Stimulated activated CD8-positive, alpha-beta memory T cell treated with anti-CD3 and anti-CD28 coated beads, Interleukin-7, amount 100 ng/mL, for 24 hours (primary cell): ENCODE measurements at places on chromosomes 12 and 14.

GRCh38 chr12:108955225-108955835, 65.5 kb downstream of the SVOP start:
- no peak for DNase-seq

- DNase-seq, result no peak
These were observed 1.6 kb upstream of the CDKN1B start for GRCh38 chr12:12715459-12716150.

- DNase-seq, result no peak
These were observed 43.2 kb downstream of the MGAT4C start for GRCh38 chr12:86213012-86213411.

- DNase-seq, result no peak
These were observed 82.1 kb downstream of the TSPAN8 start for GRCh38 chr12:71075743-71076142.

GRCh38 chr14:78982551-78982950, 812.4 kb downstream of the NRXN3 start:
- DNase-seq, result no peak

GRCh38 chr12:18981732-18982131, 147.8 kb upstream of the PLEKHA5 start:
- no peak for DNase-seq

GRCh38 chr14:68011406-68012028, 191.9 kb downstream of the RAD51B start:
- no peak for DNase-seq

GRCh38 chr14:75277815-75278421, 710 bp upstream of the FOS start:
- DNase-seq, result no peak

DNA sequence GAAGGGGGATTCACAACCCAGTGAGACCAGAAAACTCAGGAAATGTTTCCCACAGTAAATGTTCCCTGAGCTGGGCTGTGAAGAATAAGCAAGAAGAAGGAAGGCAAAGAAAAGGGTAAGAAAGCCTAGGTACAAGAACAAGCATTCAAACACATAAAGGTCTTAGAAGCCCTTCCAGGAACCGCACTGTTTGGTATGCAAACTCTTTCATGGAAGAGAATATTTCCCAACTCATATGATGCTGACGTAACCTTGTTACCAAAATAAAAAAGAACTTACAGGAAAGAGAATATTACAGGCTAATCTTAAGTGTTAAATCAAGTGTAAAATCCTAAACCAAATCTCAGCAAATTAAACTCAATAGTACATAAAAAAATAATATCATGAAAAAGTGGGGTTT, 23.6 kb downstream of the MED6 start:
- no peak for DNase-seq

GRCh38 chr12:122499991-122500684, 594 bp downstream of the ZCCHC8 start:
- DNase-seq, result no peak

- DNase-seq, result no peak
These were observed 71.1 kb downstream of the FIGNL2 start for GRCh38 chr12:51777457-51777856.

- no peak for DNase-seq
These were observed 280.0 kb downstream of the ALG10 start for GRCh38 chr12:34302131-34302885.

DNA sequence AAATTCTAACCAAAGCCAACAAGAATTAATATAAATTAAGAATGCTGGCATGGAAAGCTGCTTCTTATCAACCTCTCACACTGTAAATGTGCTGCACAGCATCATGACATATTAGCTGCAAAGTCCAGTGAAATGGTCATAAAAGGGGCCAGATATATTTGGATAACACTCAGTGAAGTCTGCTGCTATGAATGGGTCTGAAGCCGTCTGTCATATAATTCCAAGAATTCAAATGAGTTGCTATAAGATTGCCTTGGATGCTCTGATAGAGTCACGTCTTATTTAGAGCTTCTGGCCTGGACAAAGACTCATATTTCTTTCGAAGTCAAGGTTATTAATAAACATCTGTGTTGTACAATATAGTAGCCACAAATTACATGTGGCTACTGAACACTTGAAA, 54.3 kb upstream of the OVCH1 start:
- no peak for DNase-seq

GRCh38 chr12:70319605-70320004, 46.5 kb upstream of the KCNMB4 start:
- no peak for DNase-seq

- no peak for DNase-seq
These were observed 1.1 kb upstream of the HDAC7 start for GRCh38 chr12:47820631-47821345.

GRCh38 chr12:121637231-121637914, 11.0 kb downstream of the ORAI1 start:
- DNase-seq, result no peak

DNA sequence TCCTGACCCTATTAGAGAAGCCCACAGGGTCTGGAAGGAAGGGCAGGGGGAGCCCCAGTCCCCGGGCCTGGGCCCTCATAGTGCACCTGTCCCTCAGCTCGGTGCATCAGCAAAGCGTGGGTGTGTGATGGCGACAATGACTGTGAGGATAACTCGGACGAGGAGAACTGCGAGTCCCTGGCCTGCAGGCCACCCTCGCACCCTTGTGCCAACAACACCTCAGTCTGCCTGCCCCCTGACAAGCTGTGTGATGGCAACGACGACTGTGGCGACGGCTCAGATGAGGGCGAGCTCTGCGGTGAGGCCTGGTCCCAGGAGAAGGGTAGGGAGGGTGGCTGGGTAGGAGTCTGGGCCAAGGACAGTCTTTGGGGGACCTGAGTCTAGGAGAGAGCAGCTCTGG, 26.3 kb upstream of the LRP1-AS start:
- no peak for DNase-seq

DNA sequence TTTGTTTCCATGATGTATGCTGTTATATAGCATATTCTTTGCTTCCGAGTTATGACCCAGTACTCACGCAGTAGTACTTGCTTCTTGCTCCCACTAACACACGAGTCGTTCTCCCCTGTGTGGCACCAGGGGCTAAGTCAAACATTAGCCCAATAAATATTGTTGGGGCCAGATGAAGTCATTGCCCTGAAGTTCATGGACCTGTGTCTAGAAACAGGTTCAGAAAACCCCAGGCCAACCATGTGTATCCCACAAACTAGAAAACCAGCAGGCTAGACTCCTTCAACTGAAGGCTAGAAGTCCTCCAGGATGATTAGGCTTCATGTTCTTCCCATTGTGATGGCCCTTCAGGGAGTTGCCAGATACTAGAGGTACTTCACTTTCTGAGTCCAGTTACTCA, 198.2 kb upstream of the RBM19 start:
- DNase-seq, result no peak

- no peak for DNase-seq
These were observed 40.7 kb upstream of the RIN3 start for GRCh38 chr14:92472860-92473259.

DNA sequence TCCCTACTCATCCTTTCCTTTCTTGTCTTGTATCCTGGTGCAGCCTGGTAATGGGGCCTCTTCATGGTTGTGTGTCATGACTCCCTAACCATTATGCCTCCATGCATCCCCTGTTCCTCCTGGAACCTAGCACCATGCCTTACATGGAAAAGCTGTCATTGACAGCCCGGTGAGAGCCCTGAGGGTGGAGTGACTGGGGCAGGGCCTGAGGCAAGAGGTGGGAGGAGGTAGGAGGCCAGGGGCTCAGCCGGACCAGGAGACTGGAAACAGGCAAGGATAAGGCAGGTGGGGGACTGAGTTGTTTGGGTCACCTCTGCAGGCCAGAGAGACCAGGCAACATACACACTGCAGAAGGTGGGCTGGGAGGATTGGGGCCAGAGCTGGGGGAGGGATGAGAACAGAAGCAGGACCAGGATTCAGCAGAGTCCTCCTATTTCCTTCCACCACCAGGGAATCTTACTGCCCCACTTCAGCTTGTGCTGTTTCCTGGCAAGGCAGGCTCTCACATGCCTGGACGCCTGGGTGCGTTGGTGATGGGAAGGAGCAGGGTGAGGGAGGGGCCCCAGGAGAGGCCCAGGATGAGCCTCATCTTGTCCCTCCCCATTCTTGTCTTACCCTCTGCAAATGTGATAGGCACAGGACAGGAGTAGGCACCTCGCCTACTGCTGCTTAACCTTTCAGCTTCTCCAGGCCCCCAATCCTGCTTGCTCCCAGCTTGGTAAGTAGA, at the start of gene LTB4R2:
TSS of gene LTB4R2 (plus strand) at position 603 of the 727 bp plus-strand sequence. CDS start 525 bp downstream, outside the sequence.
- DNase-seq, result no peak

GRCh38 chr12:113005762-113006161, 27.4 kb downstream of the OAS2 start:
- DNase-seq, result no peak

DNA sequence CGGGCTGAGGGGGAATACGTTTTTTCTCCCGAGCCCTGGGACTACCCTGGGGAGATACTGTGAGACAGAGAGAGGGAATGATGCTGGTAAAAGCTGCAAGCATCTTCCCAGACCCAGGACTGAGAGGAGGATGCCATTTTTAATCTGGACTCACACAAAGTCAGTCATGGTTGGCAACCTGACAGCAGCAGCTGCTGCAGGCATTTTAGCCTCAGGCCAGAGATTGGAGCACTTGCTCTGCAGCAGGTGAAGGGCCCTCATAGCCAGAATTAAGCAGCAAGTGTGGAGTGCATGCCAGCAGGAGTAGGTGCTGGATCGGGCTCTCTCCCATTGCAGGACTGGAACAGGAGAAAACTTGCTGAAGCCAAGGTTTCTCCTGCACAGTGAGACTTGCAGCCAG, 361.1 kb upstream of the CLEC14A start:
- DNase-seq, result no peak

- no peak for DNase-seq
These were observed 613.5 kb upstream of the TBX3 start for GRCh38 chr12:115297445-115297844.

DNA sequence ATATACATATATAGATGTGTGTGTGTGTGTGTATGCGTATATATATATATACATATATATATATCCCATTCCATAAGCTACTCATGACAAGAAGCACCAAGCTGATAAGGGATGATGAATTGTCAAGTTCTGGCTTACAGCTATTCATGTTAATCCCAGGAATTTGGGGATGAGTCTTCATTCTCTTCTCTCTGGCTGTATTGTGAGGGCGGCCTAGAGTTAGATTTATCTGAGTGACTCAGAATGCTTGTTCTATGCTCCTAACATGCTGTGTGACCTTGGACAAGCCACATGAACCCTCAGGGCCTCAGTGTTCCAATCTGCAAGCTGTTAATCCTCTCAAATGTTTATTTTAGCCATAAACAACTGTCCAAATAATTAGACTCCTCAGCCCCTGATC, 749.0 kb downstream of the MED13L start:
- DNase-seq, result no peak

- no peak for DNase-seq
These were observed 65.8 kb downstream of the EEA1 start for GRCh38 chr12:92863251-92863650.

DNA sequence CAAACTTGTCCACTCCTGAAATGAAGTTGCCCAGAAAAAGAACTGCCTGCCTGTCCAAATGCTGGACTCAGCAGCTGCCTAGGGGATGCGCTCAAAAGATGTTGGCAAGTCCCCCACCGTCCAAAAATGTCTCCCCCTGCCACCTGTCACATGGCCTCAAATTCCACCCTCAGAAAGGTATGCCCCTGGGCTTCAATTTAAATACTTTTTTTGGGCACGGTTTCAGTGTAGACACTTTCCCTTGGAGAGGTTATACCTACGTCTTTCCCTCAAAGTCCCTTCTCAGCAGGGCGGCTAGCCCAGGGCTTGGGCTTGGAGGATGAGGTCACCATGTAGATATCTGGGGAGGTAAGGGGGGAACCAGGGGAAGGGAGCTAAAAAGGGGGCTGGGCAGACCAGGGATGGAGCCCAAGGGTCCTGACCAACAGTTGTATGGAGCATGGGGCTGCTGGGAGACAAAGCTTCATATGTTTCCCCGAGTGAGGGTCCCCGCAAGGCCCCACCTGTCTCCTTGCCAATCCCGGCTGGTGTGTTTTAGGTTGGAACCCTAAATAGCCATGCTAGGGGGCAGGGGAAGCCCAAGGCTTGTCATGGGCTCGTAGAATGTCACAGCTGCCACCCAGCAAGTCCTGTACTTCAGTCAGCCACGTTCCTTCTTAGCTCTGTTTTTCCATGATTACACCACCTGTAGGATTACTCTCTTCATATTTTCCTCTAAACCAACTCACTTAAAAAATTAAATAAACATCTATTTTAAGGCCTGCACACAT, 131.2 kb upstream of the TBX3 start:
- no peak for DNase-seq

- DNase-seq, result no peak
These were observed 149.1 kb upstream of the ATP2B1 start for GRCh38 chr12:89857652-89858274.

DNA sequence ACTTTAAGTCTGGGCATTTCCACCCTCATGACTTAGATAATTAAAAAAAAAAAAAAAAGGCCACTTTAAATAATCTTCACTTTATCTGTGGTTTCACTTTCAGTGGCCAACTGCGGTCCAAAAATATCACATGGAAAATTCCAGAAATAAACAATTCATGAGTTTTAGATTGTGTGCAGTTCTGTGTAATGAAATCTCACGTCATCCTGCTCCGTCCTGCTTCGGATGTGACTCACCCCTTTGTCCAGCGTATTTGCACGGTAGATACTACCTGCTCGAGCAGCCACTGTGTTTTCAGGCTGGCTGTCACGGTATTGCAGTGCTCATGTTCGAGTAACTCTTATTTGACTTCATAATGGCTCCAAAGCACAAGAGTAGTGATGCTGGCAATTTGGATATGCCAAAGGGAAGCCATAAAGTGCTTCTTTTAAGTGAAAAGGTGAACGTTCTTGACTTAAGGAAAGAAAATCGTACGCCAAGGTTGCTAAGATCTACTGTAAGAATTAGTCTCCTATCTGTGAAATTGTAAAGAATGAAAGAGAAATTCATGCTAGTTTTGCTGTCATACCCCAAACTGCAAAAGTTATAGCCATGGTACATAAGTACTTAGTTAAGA, 2.4 kb downstream of the E2F7 start:
- DNase-seq, result no peak

DNA sequence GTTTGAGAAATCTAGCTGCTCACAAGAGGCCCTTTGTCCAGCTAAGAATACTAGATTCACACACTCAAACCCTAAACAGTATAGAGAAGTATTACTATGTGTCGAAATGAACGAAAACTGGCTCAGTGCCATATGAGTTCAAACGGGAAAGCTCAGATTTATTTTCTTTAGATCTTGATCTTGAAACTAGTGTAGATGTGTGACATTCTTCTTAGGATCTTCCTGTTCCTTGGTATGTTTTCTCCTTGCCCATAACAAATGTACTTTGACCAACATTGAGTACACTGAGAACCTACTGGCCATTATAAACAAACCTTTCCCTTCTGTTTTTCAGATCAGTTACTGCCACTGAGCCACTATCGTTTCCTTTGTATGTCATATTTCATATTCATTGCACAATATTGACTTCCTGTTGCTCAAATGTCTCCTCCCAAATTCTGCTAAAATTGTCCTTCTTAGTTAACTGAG, 21.3 kb downstream of the MYBPC1 start:
- DNase-seq, result no peak

- no peak for DNase-seq
These were observed 294.3 kb downstream of the ALG10B start for GRCh38 chr12:38610808-38611350.

DNA sequence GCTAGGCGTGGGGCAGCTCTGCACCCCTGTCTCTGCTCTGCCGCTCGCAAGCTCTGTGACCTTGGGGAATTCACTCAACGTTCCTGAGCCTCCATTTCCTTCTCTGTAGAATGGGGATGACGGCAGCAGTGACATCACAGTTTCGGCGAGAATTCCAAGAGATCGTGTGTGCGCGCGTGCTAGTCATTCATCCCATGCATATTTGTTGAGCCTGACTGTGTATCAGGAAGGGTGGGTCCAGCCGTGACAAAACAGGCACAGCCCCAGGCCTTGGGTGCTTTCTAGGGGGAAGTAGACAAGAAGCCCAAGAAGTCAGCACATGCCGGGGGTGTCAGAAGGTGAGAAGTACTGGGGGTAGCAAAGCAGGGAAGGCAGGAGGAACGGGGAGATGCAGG, 145.6 kb upstream of the NCOR2 start:
- DNase-seq, result no peak
